ENCODE measurements at places on chromosomes 4 and X.
A peak's percentile ranks its signal among the peaks of the same experiment; 100 is the strongest.

DNA sequence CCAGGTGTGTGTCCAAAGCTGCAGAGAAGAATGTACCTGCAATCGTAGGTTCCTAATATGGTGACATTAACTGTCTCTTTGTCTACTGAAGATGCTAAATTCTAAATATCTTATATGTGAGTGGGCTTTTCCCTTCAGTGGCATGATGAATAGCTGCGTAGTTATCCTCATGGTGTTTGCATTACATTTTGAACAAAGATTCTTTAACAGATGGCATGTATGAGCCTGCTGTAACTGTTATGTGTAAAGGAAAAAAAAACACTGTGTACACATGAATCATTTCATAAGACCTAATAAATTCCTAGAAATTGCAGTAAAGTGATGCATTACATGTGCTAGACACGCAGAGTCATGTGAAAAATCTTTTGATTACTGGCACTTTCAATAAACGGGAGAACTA is 288.0 kb downstream of the SH2D1A start:
- no peak for DNase-seq

DNA sequence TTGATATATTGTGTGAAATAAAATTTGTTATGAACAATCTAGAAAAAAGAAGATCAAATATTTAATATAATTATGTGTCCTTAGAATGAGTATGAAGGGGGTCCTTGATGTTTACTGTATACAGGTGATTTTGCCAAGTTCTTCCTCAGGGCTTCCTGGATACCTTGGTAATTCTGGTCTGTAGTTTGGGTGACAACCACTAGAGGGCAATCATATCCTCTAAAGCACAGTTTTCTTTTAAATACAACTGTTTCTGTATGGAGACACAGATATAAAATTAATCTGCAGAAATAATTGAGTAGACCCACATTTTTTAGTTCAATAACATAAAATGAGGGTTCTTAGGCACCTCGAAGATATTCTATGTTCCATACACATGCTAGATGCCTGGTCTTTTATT is 157.7 kb downstream of the SPANXN1 start:
- peak; percentile 7 for DNase-seq

DNA sequence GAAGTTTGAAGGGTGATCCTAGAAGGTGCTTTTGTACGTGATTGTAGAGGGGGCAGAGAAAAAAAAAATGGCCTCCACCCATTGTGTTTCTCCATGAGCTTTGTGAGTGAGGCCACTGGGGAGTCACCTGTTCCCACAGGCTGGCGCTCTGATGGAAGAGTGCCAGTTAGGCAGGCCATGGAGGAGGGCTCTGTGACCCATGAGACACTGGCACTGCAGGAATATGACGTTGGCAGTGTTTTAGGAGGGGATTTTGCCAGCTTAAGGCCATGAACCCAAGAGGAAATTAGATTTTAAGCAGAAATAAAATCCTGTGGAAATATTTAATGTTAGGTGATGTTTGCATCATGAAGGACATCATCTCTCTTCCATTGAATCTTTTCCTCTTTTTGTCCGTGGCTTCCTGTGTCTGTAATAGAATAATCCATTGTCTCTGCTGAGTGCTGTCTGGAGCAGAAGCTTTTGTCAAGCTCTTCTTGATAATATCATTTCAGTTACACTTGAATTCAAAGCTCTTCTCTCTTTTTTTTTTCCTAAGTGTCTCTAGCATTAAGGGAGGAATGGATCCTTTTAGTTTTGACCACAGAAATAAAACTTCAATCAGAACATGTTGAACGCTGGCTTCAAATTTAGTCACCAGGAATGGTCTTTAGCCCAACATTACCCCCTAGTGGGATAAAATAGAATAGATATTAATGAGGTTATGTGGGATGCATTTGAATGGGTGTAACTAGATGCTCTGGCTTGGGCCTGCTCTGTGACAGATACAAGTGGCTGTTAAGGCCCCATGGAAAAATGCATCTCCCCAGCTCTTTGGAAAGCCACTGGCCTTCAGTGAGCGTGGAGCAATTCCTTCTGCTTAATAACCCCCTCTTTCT is 41.0 kb upstream of the UCP1 start:
- DNase-seq, result peak; percentile 76

GRCh38 chr4:59135248-59135985 is 2025.2 kb upstream of the IGFBP7 start:
- DNase-seq, result no peak

- no peak for DNase-seq
Observed at GRCh38 chr4:33072298-33073089, 2352.3 kb downstream of the PCDH7 start.

DNA sequence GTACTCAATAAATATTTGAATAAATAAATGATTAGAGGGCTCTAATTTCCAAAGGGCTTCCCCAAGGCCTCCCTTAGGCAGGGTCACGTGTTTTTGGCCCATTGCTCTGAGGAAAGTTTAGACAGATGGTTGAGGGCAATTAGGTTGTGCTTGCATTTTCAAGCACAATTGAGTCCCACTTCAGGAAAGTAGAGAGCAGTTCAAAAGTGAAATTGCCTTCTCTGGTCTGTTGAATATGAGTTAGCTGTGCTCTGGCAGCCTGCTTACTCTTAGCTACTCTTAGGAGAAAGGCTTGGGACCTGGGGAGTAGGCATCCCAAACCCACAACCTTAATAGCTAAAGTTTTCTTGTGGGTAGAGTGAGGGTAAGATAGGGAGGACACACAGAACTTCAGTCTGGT is 9.0 kb upstream of the DRP2 start:
- DNase-seq, result no peak

DNA sequence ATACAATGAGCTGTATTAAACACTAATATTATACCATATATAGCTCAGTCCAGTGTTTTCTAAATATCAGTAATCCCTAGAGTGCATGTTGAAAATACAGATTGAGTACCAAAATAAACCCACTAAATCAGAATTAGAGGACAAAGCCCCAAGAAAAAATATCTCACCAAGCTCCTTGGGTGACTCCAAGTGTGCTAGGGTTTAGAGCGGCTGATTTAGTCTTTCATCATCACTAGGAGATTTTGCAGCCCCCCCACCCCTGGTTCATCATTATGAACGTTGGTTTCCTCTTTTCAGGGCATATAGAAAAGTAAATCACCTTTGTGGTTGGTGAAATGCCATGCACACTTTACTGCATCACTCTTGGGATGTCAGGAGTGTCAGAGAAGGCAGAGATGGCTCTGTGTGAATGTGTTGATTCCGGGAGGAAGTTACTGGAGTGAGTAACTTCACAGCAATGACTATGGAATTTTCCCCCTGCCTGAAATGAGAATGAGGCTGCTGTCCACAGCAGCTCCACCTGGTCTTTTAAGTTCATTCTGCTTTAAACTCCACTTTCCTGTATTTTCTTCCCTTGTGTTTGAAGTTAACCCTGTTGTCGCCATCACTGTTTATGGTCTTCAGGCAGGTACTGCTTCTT is 25.2 kb upstream of the ANAPC4 start:
- peak; percentile 80 for DNase-seq

DNA sequence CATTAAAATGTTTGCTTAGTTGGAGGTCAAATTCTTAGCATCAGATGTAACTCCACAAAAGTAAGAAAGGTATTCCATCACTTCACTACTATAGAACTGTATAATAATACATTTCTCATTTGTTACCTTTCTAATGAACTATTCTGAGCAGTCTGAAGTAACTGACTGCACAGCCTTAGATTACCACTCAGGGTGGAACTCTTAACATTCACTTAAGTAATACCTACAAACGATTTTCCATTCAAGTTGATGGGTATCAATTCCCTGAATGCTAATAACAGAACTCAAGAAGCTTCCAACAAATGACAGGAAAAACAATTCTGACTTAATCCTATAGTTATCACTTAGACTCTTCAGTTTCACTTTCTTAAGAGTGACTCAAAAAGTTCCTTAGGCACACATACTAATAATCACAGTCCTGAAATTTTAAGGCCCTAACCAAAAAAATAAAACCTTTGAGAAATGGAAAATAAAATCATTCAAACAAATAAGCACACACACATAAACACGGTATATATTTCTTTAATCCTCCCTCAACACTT is 20.9 kb downstream of the HNRNPD start:
- no peak for DNase-seq

DNA sequence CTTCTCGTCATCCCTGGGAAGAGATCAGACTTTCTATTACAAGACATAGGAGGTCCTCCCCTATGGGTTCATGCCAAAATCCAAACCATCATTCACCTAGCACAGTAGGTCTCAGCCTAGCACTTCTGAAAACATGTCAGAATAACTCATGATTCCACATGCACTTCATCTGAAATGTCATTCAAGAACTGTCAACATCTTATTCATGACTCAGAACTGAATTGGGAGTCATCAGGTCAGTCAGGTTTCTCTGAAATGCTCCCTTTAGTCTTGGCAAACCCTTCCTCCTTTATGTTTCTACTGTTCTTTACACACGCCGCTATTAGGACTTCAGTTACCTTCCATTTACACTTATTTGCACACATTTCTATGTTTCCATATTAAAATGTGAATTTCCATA is 67.2 kb downstream of the ANTXR2 start:
- DNase-seq, result no peak

DNA sequence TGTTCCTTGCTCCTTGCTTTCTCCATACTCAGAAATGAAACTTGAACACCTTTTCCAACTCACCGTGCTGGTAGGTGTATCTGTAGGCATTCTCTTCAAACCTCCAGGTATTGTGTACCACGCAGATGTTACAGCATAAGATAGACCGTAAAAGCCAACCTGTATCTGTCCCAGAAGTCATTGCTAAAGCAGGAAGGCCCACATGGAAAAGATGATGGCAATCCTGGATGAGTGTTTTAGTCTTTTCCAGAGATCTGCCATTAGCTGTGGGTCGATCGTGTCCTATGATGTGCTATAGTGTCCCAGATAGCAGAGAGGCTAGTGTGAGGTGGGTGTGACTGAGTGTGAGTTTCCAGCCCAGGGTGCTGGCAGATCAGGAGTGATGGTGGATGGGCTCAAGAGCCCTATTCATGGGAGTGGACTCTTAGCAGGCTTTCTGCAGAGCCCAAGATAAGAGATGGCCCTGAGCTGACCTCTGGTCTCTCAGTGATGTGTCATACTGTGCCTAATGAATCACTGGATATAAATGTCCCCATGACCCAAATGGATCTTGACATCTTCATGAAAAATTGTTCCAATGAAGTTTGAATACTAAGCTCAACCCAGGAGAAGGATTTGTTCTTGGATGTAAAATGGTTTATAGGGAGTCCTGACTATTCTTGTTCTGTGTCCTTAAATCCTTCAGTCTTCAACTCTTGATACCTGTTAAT is 69.1 kb upstream of the WDR1 start:
- DNase-seq, result no peak

DNA sequence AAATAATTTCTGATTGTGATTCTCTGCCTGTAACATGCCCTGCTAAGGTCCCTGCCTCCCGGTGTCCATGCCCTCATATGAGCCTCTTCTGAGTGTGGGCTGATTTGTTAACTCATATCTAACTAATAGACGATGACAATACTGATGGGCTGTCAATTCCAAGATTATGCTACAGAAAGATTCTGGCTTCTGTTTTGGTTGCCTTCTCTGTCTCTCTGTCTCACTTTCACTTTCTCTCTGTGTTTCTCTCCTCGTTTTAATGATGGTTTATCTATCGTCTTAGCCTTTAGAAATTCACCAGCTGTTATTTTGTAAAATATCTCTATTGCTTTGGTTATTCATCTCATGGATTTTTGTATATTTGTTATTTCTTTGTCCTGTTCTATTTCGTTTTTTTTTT is 312.5 kb upstream of the ANXA10 start:
- no peak for DNase-seq

- DNase-seq, result no peak
Observed at GRCh38 chr4:152010710-152011079, 249.9 kb upstream of the GATB start.

- DNase-seq, result no peak
Observed at GRCh38 chr4:157226035-157226434, 5.5 kb downstream of the GRIA2 start.

DNA sequence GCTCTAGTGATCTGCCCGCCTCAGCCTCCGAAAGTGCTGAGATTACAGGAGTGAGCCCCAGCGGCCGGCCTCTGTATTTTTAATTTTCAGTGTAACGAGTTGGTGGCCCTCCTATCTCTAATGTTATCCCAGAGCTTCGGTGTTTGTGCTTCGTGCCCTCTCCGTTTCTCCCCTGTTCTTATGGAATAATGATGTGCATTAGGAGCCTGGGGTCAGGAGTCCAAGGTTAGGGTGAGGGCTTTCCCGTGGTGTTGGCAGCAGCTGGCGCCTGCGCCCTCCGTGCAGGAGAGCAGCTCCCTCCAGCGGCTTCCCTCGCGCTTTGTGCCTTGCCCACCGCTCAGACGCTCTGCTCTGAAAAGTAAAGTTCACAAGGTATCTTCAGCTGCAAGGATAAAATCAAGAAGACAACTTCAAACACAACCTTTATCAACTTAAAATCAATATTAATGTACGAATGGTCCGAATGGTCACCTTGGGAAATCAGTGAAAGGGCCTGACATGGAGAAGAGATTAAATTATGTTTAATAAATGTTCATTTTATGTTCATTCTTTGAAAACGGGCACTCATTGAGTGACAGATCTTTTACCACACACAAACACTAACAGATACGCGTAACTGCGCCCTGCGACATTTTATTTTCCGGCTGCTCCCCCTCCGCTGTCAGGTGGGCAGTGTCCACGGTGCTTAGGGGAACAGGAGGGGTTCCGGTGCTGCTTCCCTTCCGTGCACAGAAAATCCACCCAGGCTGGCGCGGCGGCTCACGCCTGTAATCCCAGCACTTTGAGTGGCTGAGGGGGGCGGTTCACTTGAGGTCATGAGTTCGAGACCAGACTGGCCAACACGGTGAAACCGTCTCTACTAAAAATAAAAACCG is 62.4 kb downstream of the TRAPPC11 start:
- DNase-seq, result peak; percentile 93

DNA sequence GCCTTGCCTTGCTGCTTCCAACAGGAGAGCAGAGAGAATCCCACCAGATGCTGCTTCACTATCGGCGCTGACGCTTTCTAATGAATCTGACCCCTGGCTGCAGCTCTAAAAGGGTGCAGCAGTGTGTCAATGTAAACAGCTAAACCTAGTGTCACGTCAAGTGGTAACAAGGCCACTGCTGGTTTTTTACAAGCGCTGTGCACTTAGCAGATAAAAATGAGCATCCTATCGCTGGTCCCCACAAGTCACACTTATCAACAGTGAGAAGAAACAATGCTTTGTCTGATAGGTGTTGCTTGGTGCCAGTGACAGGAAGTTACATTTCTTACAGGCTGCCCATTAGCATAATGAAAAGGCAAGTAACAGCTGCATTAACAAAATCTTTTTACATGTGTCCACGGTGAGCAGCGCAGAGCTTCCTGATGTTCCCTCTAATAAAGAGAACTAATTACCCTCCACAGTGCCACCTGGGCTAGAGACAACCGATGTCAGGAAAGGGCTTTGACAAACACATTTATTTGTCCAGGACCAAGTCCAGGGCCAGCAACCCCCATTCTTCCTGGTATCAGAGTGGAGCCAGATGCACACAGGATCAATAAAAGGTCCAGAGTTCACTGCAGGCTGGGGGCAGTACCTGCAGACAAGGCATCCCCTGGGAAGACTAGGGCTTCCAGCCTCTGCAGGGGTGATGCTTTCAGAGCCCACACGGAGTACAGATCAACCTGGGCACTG is 176.0 kb downstream of the MGST2 start:
- no peak for DNase-seq

- no peak for DNase-seq
Observed at GRCh38 chrX:96861661-96862060, 22.0 kb upstream of the RPA4 start.
